ENCODE measurements at places on chromosomes 1 and 21.

- H3K27me3 ChIP-seq = no peaks in the 10 kb centered on the region
- H3K4me1 ChIP-seq = peaks cover 15% of the 10 kb centered on the region
- DNase-seq = no peak
Observed at GRCh38 chr1:12424793-12425192, 193.2 kb downstream of the DHRS3 start.

DNA sequence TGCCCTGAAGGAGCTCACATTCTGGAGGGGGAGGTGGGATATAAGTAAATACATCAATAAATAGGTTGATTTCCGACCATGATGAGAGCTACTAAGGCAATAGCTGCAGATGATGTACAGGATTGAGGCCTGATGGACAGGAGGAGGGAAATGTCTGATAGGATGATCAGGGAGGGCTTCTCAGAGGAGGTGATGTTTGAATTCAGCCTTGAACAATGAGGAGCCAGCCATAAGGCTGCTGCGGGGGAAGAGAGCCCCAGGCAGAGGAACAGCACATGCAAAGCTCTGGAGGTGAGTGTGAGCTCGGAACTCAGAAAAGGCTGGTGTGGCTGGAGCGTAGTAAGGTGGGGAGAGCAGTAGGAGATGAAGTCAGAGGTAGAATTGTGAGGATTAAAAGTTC lies 411.7 kb downstream of the PTPRU start:
- peaks cover 5% of the 10 kb centered on the region for H3K27me3 ChIP-seq
- no peak overlapping the region for H3K27ac ChIP-seq
- no peak for DNase-seq
- H3K4me3 ChIP-seq = no peak overlapping the region
- H3K36me3 ChIP-seq = no peaks in the 10 kb centered on the region
- H3K4me1 ChIP-seq = no peaks in the 10 kb centered on the region

DNA sequence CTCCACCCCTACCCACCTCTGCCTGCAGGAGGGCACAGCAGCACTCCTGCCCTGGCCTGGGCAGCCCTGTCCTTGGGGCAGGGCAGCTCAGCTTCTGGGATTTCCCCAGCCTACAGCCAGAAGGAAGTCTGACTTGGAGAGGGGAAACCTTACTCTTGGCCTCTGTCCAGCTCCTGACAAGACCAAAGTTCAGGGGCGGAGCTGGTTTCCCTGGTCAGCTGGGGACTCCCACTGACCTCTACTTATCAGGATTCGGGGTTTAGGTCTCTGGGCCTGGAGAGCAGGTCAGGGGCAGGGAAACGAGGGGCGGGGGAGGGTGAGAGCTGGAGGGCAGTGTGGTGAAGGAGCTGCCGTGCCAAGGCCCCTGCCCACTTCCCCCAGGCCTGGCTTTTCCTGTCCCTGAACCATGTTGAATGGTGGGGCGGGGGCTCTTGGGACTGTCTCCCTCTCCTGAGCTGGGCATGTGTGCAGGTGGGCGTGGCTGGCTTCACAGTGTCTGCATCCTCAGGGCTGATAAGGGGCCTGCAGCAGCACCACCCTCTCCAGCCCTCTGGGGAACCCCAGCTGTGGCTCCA lies 16.8 kb upstream of the ETV3 start:
- H3K4me3 ChIP-seq = no peak overlapping the region
- no peak for DNase-seq
- H3K4me1 ChIP-seq = peaks cover 43% of the 10 kb centered on the region

GRCh38 chr1:175148068-175148467 lies 44.5 kb downstream of the KIAA0040 start:
- H3K4me1 ChIP-seq = peaks cover 2% of the 10 kb centered on the region
- peaks cover 36% of the 10 kb centered on the region for H3K27me3 ChIP-seq
- no peak overlapping the region for H3K4me3 ChIP-seq
- no peak for DNase-seq

- H3K4me3 ChIP-seq = no peak overlapping the region
- peaks cover 42% of the 10 kb centered on the region for H3K4me1 ChIP-seq
- peaks cover 36% of the 10 kb centered on the region for H3K27me3 ChIP-seq
- DNase-seq = no peak
Observed at GRCh38 chr1:50974618-50974935, 4.5 kb downstream of the CDKN2C start.

DNA sequence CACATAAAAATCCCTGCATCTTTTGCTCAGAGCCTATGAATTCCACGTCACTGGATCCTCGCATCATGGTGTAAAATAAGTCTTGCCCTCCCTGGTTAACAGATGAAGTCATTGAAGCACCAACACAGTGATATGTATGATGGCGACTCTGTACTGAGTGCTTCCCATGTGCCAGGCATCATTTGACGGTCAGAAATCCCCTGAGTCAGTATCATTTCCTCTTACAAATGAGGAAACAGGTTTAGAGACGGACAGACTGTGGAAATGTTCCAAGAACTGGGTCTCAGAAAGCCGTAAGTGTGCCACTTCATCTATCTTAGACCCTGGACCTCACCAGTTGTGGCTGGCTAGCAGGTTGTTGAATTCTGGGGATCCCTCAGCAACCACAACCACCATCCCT lies 5.1 kb upstream of the OLFML2B start:
- H3K4me1 ChIP-seq = peaks cover 6% of the 10 kb centered on the region
- H3K27ac ChIP-seq = no peak overlapping the region
- no peak overlapping the region for H3K4me3 ChIP-seq

DNA sequence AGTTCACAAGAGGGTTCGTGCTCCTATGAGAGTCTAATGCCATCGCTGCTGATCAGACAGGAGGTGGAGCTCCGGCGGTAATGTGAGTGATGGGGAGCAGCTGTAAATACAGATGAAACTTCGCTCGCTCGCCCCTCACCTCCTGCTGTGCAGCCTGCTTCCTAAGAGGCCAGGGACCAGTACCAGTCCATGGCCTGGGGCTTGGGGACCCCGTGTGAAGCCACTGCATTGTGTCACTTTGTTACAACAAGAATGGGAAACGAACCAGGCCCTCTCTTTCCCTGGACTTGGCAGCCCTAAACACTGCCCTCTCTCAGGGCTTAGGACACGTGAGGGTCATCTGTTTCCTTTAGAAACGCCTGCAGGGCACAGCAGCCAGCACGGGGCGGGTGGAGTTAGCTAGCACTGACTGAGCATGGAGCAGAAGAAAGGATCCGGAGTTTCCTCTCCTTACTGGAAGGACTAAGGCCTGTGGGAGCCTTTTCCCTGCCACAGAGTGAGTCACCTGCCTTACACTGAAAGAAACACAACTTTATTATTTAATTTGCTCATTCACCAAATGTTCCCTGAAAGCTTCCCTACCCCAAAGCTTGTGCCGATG lies 185.2 kb upstream of the TMEM51 start:
- no peaks in the 10 kb centered on the region for H3K27me3 ChIP-seq
- peak overlapping the region; percentile 59 for H3K4me3 ChIP-seq
- H3K27ac ChIP-seq = peak overlapping the region; percentile 82

DNA sequence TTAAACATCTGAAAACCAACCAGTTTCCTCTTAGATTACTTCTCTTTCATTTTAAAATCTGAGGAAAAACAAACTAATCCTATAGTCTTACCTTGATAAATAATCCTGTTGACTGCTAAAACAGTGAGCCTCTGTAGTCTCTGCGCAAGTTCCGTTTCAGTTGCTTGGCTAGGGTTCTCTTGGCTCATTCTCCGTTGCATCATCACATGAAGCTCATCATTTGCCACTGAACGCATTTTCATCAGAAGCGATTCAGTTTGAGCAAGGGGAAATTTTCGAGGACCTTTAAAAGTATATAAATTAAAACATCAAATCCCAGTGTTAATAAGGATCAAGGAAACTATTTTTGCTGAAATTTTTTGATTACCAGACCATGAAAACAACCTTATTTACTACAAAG lies 96.7 kb upstream of the GNG4 start:
- H3K27ac ChIP-seq = no peak overlapping the region
- H3K4me1 ChIP-seq = no peaks in the 10 kb centered on the region
- H3K36me3 ChIP-seq = peaks cover 21% of the 10 kb centered on the region

- no peaks in the 10 kb centered on the region for H3K4me1 ChIP-seq
- peaks cover 18% of the 10 kb centered on the region for H3K27me3 ChIP-seq
- no peaks in the 10 kb centered on the region for H3K36me3 ChIP-seq
- DNase-seq = no peak
- H3K27ac ChIP-seq = no peak overlapping the region
Observed at GRCh38 chr1:228035844-228036243, 29.0 kb downstream of the WNT3A start.

Data from T-helper 2 cell treated with Interferon-gamma antibody and Interleukin-4, amounts not matched to agents 5 μg/mL and 100 μg/mL, for 36 hours (primary cell).